ENCODE measurements at places on chromosomes 1 and 21.
A peak's percentile ranks its signal among the peaks of the same experiment; 100 is the strongest.

GRCh38 chr1:207811920-207812720 is 60.3 kb downstream of the CD46 start:
- no peak for DNase-seq

- no peak for DNase-seq
Measured at GRCh38 chr1:77060000-77060399, 159.2 kb downstream of the PIGK start.

- no peak for DNase-seq
Measured at GRCh38 chr1:19903621-19904020, 19.8 kb downstream of the PLA2G2E start.

DNA sequence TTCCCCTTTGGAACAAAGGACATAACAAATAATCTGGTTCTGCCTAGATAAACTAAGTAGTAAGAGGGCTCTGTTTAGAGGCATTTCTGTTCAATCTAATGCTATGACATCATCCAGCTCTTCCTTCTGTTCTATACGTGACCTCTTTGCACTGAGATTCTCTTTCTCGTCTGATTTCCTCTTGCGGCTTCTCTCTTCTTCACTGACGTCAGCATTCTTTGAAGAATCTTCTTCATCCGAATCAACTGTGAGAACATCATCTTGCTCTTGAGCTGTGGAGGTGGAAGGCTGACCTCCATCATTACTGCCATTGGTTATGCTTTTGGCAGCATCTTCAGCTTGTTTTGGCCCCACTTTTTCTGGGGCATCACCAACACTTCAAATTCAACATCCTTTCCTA is 130.4 kb downstream of the HS2ST1 start:
- DNase-seq: peak; percentile 0

- peak; percentile 79 for DNase-seq
Measured at GRCh38 chr1:228487336-228488124, at the start of gene RNF187. RNF187 (plus strand) TSS chr1:228487382.

DNA sequence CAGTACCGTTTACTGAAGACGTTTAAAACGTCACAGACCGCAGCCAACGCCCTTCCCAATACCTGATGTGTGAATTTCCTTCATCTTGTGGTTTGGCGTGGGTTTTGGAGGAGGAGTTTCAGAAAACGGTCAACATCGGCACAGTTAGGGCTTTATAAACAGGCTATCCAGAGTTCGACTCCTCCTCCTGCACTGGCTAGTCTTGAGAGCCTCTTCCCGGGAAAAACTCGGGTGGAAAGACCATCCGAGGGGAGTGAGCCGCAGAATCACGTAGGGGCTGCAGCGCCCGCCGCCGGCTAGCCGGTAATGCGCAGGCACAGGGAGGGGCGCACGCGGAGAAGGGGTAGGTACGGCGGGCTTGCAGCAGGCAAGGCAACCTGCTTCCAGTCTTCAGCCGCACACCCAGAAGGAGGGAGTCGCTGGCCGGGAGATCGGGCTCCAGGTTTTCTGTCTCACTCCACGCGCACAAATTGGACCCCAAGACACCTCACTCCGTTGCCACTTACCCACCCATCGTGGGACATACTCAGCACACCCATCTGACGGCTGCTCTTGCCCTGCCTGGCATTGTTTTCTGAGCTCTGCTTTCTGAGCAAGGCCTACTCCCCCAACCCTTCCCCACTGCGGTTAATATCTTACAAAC is 25.4 kb downstream of the SLC19A2 start:
- DNase-seq: peak; percentile 62

DNA sequence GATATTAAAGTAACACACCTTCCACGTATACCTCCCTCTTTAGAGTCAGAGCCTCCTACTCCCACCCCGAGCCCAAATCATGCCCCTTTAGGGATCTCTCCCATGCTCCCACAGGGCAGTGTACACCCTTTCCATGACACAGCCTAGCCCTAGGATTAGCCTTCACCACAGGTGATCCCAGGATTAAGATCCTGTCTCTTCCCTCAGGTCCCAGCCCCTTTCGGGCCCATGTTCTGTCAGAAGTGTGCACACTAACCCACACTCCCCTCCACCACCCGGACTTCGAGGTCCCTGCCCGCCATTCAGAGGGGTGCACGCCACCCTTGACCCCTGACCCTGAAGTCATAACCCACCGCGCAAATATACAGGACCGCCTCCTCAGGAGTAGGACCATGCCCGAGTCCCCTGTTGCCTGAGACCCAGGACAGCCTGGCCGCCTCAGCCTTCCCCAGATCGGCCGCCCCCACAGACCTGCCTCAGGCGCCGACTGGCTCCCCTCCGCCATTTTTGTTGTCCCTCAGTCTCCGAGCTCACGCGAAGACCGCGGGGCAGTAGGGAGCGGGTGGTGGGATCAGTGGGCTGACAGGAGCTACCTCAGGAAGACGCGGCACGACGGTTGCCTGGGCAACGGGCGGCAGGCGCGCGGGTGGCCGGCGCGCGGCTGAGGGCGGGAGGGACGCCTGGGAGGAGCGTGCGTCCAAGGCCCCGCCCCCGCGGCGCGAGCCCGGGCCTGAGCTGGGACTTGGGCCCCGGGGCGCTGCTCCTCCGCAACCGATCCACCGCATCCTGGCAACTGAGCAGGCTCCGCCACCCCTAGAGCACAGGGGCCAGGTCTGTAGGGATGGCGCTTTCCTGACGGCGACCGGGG is at the start of gene AGBL4:
AGBL4 (minus strand) TSS at position 663 of the 868 bp plus-strand sequence.
- no peak for DNase-seq

DNA sequence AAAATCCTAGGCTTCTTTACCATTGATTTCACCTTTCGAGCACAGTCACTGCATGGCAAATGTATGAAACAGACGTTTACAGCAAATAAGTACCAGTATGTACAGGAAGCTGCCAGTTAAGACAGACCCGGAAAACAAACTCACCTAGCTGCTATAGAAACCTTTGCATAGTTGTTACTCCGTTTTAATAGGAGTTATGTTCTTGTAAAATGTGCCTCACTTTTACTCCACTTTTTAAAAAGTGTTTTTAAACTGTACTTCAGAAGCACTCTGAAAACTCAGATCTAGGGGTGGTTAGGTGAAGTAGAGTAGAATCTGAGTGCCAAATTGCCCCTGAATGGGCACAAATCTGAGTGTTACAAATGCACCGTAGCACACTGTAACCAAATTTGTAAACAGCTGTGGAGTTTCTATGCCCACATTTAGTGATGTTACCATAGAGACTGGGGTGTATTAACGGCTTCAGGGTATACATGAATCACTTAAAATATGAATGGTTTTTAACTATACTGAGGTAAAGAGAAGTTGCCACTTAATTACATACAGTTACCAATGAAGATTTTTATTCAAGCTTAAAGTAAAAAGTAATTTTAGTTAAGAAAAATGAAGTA is 30.7 kb downstream of the CNIH4 start:
- no peak for DNase-seq

DNA sequence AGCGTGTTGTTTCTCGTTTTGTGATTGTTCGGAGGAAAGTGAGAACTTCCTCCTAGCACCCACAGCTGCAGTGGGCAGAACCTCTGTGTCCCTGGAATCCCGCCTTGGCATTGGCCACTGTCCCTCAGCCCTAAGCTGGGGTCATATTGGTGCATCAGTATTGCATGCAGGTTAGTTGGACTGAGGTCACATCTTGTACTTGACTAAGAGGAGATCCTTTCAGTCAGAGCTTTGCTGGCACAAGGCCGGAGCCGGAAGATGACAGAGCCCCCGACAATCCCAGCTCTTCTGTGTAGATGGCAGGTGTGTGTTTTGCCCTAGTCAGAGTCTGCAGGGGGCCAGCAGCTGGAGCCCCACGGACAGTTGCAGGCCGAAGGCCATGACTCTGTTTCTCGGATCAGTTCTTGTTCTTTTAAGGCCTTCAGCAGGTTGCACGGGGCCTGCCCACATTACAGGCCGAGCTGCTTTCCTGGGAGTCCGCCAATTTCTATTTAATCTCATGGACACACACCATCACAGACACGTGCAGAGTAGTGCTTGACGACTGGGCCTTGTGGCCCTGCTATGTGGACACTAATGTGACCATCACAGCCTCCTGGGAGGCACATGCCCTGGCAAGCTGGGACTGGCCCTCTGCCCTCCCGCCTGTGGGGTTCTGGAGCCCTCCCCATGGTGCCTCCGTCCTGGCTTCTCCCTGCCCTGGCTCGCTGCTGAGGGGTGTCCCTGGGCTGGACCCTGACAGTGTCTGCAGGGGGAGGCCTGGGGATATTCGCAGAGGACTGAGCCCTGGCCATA is 14.9 kb downstream of the SNAP47 start:
- DNase-seq: no peak

DNA sequence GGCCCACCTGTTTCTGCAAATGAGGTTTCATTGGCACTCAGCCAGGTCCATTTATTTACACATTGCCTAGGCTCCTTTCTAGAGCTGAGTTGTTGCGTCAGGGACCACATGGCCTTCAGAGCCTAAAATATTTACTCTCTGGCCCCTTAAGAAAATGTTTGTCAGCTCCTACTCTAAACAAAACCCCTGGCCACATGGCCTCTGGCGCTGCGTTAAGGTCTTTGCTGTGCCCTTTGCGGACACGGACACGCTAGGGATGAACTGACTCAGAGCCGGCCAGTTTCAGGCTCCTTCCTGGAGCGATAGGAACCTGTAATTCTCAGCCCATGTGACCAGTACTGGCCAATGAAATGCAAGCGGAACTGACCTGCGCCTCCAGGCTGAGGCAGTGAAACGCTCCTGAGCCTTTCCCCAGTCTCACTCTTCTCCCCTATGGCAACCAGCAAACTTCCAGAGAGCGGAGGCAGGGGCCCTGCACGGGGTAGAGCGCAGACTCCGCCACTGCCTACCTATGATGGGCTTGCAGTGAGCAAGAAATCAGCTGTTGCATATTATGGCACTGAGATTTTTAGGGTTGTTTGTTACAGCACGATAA is 160.3 kb downstream of the ETS2 start:
- DNase-seq: no peak

GRCh38 chr1:113895098-113895497 is 7.7 kb upstream of the BCL2L15 start:
- DNase-seq: no peak

GRCh38 chr1:226990133-226990716 is 50.1 kb downstream of the COQ8A start:
- peak; percentile 40 for DNase-seq

DNA sequence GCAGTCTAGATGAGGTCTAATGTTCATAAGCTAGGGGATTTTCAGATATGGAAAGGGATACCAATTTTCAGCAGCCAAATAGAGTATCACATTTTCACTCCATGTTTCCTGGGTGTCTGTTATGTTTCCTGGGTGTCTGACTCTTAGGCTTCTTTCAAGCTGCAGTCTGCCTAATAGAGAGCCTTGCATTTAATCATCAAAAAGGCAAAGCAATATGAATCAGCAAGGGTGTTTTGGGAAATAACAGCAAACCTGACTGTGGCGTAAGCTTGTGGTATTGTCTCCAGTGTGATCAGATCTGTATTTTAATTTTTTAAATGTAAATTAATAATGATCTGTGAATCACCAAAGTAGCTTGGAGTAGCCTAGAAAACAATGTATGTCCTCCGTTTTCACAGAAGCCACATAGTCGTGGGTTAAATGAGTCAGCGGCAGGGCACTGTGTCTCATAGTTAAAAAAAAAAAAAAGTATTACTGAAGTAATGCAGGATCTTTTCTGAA is 10.4 kb downstream of the LGALS8 start:
- DNase-seq: no peak

- no peak for DNase-seq
Measured at GRCh38 chr1:218259800-218260199, 25.3 kb upstream of the RRP15 start.

GRCh38 chr1:204212715-204213114 is 1.1 kb downstream of the GOLT1A start:
- no peak for DNase-seq

GRCh38 chr1:70048336-70049094 is 156.9 kb downstream of the LRRC40 start:
- no peak for DNase-seq

DNA sequence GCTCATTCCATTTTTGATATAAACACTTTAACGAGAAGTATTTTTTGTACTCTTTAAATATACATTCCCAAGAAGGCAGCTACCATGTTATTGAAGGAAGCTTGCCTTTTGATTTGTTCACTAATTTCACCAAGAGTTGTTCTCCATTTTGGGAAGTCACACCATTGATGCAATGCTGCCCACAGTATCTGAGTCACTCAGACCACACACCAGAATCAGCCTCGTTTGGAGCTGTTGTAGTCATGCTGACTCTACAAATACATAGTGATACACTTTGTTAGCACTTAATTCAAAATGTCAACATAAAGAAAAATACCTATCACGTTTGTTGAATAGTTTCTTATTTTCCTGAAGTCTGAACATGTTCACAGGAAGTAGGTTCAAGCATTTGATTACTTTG is 78.7 kb downstream of the PAPPA2 start:
- no peak for DNase-seq

DNA sequence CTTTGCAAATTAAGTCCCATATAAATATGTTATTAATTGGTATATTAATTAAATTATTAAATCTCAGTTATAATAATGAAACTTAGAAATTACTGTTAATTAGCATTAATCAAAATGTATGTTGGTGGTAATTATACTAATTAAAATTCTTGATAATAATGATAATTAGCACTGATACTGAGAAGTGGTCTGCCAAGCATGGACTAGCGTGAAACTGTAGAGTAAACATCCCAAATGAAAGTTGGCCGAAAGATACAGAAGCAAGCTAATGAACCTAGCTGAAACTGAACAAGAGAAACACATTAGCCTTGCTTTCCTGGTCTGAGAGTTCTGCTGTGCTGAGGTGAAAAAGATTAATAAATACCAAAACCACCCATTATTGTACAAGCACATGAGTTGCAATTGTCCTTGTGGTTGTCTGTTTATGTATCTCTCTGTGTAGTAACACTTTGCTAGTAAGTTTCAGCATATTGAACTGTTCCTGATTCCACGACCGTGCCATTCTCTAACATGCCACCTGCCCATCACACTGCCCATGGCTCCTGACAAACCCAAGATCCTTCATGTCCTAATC is 341.8 kb downstream of the PLPP3 start:
- no peak for DNase-seq

DNA sequence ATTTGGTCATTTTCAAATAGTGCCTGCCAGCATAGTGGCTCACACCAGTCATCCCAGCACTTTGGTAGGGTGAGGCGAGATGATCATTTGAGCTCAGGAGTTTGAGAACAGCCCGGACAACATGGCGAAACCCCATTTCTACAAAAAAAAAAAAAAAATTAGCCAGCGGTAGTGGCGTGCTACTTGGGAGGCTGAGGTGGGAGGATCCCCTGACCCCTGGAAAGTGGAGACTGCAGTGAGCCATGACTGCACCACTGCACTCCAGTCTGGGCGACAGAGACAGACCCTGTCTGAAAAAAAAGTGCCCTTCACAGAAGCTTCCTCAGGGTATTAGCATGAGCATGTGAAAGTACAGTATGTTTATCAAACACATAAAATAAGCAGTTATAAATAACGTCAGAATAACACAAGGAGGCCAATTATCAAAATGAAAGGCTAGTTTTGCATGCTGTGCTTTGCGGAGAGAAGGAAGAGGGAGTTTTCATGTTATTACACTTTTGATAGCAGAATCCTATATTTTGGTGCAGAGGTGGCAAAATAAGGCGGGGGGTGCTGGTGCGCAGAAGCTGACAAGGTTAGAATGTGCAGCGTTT is 781 bp upstream of the METTL13 start:
- no peak for DNase-seq

- no peak for DNase-seq
Measured at GRCh38 chr1:206606867-206607266, 5.4 kb downstream of the EIF2D start.

GRCh38 chr21:15592271-15592860 is 137.4 kb upstream of the USP25 start:
- no peak for DNase-seq

- DNase-seq: no peak
Measured at GRCh38 chr1:178528953-178529335, 16.0 kb downstream of the TEX35 start.
